ENCODE measurements at places on chromosomes 6 and 20.
A peak's percentile ranks its signal among the peaks of the same experiment; 100 is the strongest.

DNA sequence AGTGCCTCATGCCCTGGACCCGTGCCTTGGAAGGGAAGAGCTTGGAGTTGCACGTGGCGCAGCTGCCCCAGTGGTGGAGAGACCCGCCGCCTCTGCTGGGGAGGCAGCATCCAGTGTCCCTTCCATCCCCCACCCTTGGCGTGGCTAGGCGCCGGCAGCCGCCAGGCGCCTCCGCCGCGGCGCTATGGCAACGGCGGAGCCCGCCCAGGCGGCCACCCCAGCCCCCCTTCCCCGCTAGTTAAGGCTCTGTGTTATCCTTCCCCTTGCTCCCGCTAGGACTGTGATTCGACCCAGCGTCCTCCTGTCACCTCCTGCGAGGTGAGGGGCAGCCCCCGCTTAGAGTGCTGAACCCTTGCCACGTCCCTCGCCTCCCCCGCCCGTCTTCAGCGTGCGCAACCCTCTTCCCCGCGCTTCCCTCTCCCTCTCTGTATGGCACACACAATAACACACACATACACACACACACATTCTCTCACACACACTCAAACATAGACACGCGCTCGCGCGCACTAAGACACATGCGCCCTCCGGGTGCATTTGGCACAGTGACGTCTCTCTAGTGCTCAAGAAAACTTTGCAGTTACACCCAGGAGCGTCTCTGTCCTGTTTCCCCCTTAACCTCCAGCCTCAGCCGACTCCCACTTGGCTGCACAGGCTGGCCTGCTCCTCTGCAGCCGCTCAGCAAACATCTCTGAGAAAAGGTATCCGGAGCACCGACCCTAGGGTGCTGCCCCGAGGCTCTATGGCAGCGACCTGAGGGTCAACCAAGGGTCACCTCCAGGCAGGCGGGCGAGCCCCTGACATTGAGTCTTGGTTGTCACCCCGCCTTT lies 8.5 kb downstream of the GRIK2 start:
- DNase-seq, result no peak

DNA sequence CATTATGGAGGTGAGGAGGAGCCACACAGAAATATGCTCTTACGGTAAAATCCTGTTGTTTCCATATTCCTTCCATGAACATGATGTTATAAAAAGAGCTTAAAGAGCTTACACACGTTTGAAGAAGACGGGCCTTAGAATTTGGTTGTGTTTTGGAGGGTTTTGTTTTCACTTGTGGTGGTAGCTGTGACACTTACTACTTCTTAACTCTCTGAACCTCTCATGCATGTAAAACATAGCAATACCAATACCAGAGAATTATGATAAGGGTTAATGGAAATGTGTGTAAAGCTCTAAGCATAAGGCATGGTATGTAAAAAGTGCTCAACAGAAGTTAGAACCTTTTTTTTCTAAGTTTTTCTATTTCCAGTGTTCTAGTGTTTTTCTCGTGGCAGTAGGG lies 256.1 kb upstream of the KCNQ5 start:
- DNase-seq, result no peak

DNA sequence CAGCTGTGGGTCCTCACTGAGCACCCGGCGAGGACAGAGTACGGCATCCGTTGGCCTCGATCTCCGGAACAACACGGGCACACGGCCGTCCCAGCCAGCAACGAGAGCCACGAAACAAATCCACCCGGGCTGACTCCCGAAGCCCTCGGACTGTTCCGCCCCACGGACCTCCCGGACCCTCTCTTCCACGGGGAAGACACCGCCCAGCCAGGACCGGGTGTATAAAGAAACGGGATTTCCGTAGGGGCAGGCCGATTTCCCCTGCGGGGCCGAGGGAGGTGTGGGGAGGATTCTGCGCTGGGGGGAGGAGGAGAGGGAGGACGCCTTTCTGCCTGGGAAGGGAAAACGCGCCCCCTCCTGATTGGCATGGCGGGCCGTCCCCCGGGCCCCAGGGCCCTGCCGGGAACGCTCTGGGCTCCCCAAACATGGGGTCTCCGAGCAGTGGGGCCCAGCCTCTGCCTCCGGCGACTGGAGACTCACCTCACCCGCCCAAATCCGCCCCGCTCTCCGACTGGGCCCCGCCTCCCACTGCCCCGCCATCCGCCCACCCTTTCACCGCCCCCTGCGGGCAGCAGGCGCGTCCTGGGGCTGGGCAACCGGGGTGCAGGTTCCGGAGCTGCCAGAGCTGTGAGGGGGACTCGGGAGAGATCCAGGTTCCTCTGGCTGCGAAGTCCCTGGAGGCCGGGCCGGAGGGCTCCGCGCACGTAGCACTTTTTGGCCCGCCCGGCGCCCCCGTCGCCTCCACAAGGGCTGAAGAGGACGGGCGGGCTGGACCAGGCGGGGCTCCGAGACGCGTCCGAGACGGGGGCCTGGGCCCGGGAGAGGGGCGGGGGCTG lies 679 bp upstream of the PPDPF start:
- peak; percentile 15 for DNase-seq

DNA sequence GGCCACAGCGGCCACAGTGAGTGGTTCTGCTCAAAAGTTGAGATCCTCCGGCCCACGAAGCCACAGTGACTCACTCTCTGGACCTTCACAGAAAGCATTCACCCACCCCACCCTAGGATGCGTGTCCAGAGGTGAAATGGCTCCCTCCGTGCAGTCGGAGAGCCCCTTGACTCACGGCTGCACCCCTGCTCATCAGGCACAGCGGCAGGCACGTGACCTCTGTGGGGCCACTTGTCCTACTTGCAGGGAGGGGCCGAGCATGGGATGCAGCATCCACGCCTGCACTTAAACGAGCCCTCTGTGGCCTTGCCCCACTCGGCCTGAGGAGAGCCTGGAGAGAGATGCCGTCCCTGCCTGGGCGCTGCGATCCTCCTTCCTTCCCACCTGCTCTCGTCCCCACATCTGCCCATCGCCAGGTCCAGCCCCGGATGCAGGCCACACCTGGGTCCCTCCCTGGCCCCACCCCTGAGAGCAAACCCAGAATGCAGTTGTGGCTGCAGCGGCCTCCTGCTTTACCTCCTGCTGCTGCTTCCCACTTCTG lies 28.7 kb downstream of the NTSR1 start:
- DNase-seq, result no peak

GRCh38 chr20:32582659-32583580 lies 2.2 kb downstream of the NOL4L start:
- DNase-seq, result no peak
